ENCODE measurements at places on chromosomes 2 and 18. TPM values are rescaled to one million over a fixed set of nuclear protein-coding genes. Genes with fewer than 3 reads are reported as not detected.

Gene DSG1
- not detected for total RNA-seq

Gene ANKRD23
- 2.0 TPM for total RNA-seq

Gene BAZ2B
- 108 TPM for total RNA-seq

Gene LYPD1
- total RNA-seq: not detected

Gene GPR148
- not detected for total RNA-seq

Gene HRH4
- not detected for total RNA-seq

Gene VWC2L
- not detected for total RNA-seq

Gene PJVK
- total RNA-seq: 0.69 TPM

Gene RSAD2
- under 0.01 TPM for total RNA-seq

Gene RBM44
- 0.86 TPM for total RNA-seq

Gene MTIF2
- total RNA-seq: 35.2 TPM

Gene TOGARAM2
- total RNA-seq: not detected

Gene CLASP1
- 32.0 TPM for total RNA-seq

Gene SPAST
- 27.3 TPM for total RNA-seq

Gene HOXD8
- 23.8 TPM for total RNA-seq

Gene CNTNAP5
- total RNA-seq: under 0.01 TPM

Gene CIB4
- total RNA-seq: not detected
